ENCODE measurements at places on chromosomes 11 and 22. TPM values are rescaled to one million over a fixed set of nuclear protein-coding genes. Genes with fewer than 3 reads are reported as not detected.

DNA sequence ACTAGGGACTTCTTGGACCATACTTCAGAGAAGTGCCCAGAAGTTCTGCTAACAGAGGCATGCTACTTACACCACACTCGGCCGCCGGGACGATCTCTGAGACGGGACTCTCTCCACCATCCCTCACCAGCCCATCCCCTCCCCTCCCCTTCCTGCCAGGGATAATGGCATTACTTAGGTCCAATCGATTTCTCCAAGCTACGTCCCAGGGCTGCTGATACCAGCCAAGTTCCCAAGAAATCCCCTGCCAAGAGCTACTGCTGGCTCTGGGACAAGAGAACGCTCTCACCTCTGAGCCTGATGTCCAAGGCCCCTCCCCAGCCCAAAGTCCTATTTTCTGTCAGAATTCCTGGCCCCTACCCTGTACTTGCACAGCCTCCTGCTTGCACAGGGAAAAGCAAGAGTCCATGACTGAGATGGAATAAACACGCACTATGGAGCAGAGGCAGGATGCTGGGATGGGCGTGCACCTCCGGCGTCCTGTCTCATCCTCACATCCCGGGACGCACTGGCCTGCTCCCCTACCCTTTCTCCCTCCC is 42.7 kb downstream of the GDPD5 start:
- H3K4me3 ChIP-seq = no peak overlapping the region
- H3K4me1 ChIP-seq = no peaks in the 10 kb centered on the region
- H3K36me3 ChIP-seq = no peaks in the 10 kb centered on the region
- no peaks in the 10 kb centered on the region for H3K27me3 ChIP-seq
- DNase-seq = no peak
- H3K27ac ChIP-seq = no peak overlapping the region

DNA sequence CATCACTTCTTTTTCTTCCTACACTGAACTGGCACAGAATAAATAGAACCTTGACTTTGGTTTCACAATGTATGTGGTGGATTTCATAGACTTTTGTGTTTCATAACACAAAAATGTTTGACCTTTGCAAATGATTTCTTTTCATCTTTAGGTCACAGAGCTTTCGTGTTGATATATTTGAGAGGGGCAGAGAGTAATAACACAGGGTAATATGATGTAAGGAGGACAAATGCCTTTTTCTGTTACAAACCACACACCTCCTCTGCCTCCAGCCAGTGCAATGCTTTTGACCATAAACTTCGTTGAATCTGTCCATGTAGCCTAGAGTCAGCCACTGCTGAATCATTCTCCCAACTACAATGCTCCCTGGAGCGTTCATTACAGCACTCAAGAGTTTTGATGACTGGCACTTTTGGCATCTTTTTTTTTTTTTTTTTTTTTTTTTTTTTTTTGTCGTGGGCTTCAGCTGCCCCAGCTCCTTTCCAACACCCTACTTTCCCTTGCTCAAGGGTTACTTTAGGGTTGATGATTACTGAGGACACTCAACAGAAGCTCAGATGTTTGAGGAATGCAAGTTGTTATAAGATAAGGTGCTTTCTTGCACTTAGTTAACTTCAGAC is 11.4 kb upstream of the CAT start:
- peaks cover 14% of the 10 kb centered on the region for H3K4me1 ChIP-seq
- H3K27ac ChIP-seq = peak overlapping the region; percentile 58
- no peaks in the 10 kb centered on the region for H3K36me3 ChIP-seq
- no peak overlapping the region for H3K4me3 ChIP-seq
- peak; percentile 71 for DNase-seq
- H3K27me3 ChIP-seq = no peaks in the 10 kb centered on the region

DNA sequence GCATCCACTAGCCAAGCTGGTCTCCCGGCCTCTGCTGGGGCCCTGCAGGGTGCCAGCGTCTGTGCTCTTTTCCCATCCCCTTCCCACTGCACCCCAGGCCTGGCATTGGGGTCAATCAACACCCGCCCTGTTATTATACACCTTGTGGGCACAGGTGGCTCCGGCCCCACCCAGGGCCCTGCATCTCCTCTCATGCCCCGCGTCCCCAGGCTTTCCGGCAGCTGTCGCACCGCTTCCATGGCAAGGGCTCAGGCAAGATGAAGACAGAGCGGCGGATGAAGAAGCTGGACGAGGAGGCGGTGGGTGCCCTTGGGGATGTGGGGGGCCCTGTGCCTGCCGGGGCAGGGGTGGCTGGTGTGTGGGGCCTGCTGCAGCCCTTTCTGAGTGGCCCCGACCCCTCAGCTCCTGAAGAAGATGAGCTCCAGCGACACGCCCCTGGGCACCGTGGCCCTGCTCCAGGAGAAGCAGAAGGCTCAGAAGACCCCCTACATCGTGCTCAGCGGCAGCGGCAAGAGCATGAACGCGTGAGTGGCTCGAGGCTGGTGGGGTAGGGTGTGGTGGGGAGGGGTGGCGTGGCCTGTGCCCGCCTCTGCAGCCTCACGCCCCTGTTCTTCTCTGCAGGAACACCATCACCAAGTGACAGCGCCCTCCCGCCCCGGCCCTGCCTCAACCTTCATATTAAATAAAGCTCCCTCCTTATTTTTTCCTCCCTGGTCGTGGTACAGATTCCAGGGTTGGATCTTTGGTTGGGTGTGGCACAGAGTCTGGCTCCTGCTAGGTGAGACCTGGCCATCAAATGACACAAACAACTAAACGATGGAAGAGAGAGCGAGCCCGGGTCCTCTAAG is 17.1 kb downstream of the SART1 start:
- no peaks in the 10 kb centered on the region for H3K27me3 ChIP-seq
- no peak for DNase-seq
- H3K4me3 ChIP-seq = no peak overlapping the region
- no peaks in the 10 kb centered on the region for H3K36me3 ChIP-seq
- H3K4me1 ChIP-seq = no peaks in the 10 kb centered on the region

- H3K27ac ChIP-seq = no peak overlapping the region
- no peaks in the 10 kb centered on the region for H3K36me3 ChIP-seq
- no peak for DNase-seq
- peaks cover 3% of the 10 kb centered on the region for H3K4me1 ChIP-seq
These were observed 124.9 kb downstream of the MN1 start for GRCh38 chr22:27676545-27677213.

DNA sequence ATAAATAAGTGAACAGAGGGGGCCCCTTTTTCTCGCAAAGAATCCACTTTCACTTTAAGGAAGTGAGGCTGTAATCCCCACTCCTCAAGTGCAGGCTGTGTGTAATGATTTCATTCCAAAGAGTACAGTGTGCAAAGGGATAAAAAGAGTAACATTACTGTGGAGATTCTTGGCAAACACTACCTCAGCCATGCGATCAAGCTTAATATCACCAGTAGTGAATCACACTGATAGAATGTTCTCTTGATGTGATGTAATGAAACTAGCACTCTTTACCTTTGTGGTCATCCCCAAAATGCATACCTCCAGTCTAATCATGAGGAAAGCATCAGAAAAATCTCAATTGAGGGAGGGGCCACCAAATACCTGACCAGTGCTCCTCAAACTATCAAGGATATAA is 246.1 kb upstream of the CHORDC1 start:
- DNase-seq = no peak
- H3K36me3 ChIP-seq = no peaks in the 10 kb centered on the region
- no peak overlapping the region for H3K27ac ChIP-seq
- no peaks in the 10 kb centered on the region for H3K4me1 ChIP-seq
- no peak overlapping the region for H3K4me3 ChIP-seq

GRCh38 chr11:86287468-86287796 is 14.6 kb upstream of the HIKESHI start:
- H3K4me3 ChIP-seq = no peak overlapping the region
- H3K27ac ChIP-seq = no peak overlapping the region
- H3K27me3 ChIP-seq = no peaks in the 10 kb centered on the region
- DNase-seq = no peak
- no peaks in the 10 kb centered on the region for H3K4me1 ChIP-seq

DNA sequence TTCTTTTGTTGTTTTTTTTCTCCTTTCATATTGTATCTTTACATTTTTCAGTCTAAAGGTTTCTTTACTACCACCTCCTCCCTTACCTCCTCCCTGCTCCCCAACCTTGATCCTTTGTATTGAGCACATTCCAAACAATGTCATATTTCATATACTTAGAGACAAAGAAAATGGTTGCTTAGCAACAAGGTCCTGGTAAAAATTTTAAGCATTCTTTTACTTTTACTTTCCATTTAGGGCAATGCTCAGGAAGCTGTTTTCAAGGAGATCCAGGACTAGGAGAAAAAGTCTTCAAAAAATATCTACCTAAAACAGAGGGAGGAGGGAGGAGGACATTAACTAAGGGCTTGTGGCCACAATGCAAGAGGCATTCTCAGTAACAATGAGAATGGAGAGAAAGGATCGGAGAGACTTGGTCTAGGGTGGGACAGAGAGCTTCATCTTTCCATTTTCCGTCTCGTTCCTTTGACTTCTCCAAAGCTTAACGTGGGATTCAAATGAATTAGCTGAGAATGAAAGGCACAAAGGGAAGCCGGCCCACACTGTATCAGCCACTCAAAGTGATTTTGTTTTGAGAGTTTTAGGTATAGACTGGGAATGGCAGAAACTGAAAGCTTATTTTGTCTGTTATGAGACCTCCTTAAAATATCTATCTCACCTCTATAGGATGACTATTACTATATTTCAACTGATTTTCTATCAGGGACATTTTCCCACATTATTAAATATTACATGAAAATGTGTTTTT is 455.7 kb downstream of the RAB38 start:
- H3K4me1 ChIP-seq = no peaks in the 10 kb centered on the region
- DNase-seq = no peak
- no peak overlapping the region for H3K4me3 ChIP-seq

DNA sequence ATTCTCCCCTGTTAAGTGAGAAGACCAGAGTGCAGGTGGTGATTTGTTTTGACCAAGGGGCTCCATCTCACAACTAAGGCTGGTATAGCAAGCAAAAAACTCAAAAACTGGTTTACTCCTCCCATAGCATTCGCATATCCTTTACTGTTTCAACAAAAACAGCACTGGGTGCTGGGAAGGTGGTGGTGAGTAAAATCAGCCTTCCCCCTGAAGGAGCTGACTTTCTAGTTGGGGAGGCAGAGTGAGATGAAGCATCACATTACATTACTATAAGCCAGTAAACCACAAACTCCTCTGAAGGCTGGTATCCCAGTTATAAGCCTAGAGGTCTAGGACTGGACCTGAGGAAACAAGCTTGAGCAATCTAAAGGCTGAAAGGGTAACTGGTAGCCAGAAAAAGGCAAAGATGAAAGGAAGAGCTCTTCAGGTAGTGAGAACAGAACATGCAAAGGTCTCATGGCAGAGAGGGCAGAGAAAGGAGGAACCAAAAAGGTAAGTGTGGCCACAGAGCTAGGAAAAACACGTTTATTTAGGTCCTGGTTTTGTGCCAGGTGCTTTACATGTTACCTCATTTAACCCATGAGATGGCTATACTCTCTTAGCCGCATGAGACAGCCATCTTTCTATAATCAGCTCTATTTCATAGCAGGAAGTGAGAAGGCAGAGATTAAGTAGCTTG is 22.3 kb downstream of the TMEM123 start:
- no peak overlapping the region for H3K4me3 ChIP-seq
- no peak for DNase-seq
- peaks cover 4% of the 10 kb centered on the region for H3K4me1 ChIP-seq
- no peaks in the 10 kb centered on the region for H3K36me3 ChIP-seq

DNA sequence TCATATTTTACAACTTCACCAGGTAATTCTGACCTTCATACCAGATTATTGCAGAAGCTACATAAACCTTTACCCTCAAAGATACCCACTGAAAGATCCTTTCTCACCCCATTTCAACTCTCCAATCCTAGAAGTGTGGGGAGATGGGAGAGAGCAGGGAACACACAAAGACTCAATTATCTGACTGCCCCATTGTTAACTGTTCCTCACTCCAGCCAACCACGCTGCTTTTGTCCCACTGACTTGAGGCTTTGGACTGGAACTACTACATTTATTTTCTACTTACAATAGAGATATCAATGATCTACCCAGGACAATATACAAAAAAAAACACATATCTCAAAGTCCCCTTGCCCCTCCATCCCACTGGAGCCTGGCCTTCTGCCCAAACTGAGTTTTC is 44.7 kb upstream of the SLN start:
- H3K27ac ChIP-seq = no peak overlapping the region
- no peaks in the 10 kb centered on the region for H3K36me3 ChIP-seq
- DNase-seq = no peak
- no peaks in the 10 kb centered on the region for H3K27me3 ChIP-seq

DNA sequence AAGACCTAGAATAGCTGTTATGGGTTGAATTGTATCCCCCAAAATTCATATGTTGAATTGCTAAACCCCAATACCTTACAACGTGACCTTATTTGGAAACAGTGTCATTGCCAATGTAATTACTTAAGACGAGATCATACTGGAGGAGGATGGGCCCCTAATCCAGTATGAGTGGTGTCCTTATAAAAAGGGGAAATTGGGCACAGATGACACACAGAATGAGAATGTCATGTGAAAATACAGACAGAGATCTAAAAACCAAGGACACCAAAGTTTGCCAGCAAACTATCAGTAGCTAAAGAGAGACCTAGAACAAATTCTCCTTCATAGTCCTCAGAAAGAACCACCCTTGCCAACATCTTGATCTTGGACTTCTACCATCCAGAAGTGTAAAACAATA is 127.7 kb downstream of the ATXN10 start:
- H3K36me3 ChIP-seq = no peaks in the 10 kb centered on the region
- DNase-seq = no peak
- no peaks in the 10 kb centered on the region for H3K4me1 ChIP-seq
- H3K27me3 ChIP-seq = no peaks in the 10 kb centered on the region
- no peak overlapping the region for H3K4me3 ChIP-seq

GRCh38 chr11:910044-910588 is 494 bp downstream of the CHID1 start:
- H3K27me3 ChIP-seq = no peaks in the 10 kb centered on the region
- peaks cover 5% of the 10 kb centered on the region for H3K4me1 ChIP-seq
- no peaks in the 10 kb centered on the region for H3K36me3 ChIP-seq

DNA sequence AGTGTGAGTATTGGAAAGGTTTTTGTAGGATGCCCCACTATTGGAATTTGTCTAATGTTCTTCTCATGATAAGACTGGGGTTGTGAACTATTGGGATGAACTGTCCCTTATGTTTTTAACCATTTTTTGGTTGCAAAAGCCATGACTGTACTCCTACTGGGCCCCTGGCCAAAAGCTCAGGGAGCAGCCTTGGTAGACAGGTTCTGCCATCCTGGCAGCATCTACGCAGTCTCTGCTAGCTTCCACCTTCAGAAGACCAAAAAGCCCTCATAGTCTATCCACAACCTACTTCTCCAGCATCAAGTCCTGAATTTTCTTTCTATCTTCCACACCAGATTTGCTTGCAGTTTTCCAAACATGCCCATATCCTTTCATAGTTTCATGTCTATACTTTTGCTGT is 211.8 kb downstream of the TENM4 start:
- no peak overlapping the region for H3K27ac ChIP-seq
- no peaks in the 10 kb centered on the region for H3K27me3 ChIP-seq
- no peaks in the 10 kb centered on the region for H3K4me1 ChIP-seq

The MUC15 gene
- total RNA-seq = not detected

The XKR3 gene
- total RNA-seq = not detected

The RIBC2 gene
- 2.4 TPM for total RNA-seq

The SIPA1 gene
- 24.5 TPM for total RNA-seq

The PKP3 gene
- not detected for total RNA-seq

The UBXN1 gene
- total RNA-seq = 121 TPM

The UCP3 gene
- total RNA-seq = 0.21 TPM

Data from uterus (tissue), 4 donors.